ENCODE measurements at places on chromosomes 6 and 20.

- DNase-seq = no peak
Measured at GRCh38 chr6:136511397-136511796, 38.8 kb downstream of the MAP7 start.

DNA sequence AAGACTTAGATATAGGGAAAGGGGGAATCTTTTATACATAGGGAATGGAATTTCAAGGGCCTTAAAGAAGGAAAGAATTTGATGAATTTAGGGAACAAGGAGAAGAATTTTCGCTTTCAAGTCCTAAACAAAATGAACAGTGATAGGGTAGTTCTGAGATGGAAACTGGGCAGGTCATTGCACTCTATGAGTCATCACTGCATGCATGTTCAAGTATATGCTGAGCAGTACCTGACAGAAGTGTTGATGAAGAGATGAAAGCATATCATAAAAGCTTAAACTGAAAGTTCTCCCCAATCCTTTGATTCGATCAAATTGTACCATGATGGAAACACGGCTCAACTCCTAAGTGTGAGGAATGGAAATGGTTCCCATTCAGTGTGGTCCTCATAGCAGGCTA lies 271.0 kb downstream of the TSHZ2 start:
- DNase-seq = no peak

DNA sequence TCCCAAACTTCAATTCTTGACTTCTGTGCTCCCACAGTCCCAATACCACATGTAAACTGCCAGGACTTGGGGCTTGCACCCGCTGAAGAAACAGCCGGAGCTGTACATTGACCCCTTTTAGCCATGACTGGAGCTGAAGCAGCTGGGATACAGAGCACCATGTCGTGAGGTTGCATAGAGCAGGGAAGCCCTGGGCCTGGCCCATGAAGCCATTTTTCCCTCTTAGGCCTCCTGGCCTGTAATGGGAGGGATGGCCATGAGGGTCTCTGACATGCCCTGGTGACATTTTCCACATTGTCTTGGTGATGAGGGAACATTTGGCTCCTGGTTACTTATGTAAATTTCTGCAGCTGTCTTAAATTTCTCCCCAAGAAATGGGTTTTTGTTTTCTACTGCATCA lies 9.8 kb downstream of the RHAG start:
- no peak for DNase-seq

DNA sequence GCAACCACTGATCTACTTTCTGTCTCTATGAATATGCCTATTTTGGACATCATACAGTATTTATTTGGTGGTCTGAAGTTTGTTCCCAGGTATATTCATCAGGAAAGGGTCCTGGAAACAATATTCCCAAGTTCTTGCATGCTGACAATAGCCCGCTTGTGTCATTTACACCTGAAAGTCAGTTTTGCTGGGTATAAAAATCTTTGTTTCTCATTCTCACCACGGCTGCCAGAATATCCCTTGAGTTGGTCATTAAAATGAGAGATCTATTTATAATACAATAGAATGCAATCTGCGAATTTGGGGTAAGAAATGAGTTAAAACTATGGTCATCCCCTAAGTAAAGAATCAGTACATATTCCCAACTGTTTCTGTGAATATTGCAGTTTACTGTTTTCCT lies 79.0 kb downstream of the MAN1A1 start:
- no peak for DNase-seq

DNA sequence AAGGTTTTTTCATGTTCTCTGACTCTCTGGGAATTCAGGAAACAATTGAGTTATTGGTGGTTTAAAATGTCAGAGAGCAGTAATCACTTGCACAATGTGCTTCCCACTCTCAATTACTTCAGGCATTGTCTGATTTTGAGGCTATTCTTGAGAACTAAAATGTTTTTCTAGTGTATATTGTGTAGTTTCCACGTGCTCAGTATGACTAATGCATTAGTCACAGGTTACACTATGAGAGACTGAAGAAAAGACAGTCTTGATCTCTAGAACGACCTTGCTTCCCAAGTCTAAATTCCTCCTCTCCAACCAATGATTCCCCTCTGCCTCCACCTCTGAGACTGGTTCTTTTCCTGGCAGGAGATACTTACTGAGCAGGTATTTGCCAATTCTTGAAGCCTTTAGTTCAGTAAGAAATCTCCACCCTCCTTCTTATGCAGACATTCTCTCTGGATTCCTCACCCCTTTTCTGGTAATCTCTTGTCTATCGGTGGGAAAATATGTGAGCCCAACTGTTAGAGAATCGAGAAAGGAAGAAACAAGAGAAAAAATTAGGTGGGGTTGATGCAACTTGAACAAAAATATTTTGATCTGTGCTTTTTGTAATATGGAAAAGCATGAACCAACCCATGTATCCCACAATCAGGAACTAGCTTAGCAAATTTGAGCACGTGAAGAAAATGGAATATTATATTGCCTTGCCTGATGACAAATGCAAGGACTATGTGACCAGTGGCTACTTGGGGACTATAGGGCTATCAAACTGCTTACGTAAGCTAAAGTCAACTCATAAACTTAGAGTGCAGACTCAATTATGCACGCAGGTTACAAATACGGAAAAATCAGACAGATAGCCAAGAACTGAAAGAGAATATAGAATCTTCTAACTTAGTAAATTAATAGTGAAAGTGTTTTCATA lies 61.1 kb upstream of the SLC22A16 start:
- no peak for DNase-seq

DNA sequence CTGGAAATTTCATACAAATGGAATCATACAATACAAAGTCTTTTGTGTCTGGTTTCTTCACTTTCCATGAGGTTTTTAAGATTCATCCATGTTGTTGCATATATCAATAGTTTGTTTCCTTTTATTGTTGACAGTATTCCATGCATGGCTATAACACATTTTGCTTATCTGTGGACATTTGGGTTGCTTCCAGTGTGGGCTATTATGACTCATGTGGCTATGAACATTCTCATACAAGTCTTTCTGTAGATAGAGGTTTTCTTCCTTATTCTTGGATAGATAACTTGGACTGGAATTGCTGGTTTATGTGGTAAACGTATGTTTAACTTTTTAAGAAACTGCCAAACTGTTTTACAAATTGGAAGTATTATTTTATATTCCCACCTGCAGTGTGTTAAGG lies 30.0 kb upstream of the KIF6 start:
- no peak for DNase-seq

DNA sequence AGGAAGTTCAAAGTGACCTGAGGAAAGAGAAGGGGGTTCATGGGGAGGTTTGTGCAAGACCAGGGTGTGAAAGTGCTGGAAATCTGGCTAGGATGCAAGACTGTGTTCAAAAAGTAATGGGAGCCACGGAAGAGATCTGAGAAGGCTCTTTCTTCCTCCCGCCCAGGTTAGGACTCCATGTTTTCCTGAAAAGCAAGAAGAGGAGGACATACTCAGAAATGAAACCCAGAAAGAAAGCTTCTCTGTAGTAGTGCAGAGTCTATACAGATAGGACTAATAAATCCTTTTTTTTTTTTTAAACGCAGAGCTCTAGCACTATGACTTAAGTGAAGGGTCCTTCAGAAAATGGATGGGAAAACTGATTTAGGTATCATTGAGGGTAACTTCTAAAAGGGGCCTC lies 3.2 kb upstream of the DDO start:
- DNase-seq = no peak

DNA sequence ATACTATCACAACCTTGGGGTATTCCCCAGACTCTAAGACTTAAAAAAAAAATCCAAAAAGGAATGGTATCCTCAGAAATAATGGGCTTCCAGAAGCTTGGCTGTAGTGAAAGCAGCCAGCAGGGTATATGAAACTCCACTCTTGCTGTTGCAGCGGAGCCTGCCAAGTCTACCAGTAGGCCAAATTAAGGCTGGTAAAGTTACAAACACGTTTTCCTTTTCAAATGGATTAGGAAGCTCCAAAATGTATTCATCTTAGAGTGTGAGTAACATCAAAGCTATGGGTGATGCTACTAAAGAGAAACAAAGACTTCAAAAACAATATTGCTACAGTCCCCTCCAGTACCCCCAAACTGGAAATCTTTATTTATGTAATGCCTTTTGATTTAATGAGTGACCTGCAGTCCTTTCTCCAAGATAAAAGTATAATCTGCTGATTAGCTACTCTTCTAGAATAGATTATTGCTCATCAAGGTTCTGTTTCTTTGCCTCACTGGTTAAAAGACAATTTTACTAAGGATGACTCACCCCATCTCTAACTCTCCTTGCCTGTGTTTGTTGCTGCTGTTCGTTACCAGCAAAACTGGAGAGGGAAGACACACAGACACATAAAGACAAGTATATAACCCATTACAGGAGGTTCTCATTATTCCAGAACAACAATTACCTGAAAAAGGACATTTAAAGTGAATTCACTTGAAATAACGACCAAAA lies 84.9 kb downstream of the BTBD9 start:
- DNase-seq = no peak

DNA sequence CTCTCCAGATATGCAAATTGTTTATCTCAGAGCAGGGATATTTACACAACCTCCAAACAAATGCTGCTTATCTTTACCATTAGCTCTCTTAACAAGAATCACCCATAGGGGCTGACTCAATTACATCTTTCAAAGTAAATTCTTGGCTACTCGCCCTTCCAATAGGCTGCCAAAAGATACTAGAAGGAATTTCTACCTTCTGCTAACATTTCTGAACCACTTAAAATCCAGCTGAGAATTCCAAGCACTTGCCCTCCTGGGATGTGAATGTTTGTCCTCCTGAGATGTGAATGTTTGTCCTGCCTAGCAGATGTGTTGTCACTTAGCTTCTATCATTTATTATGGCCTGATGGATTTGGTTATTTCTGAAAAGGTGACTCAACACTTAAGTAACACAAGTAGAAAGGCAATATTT lies 388.0 kb downstream of the GJA1 start:
- DNase-seq = no peak

GRCh38 chr6:168182908-168183612 lies 104.0 kb upstream of the FRMD1 start:
- no peak for DNase-seq

- DNase-seq = no peak
Measured at GRCh38 chr6:3608159-3608558, 143.4 kb downstream of the PXDC1 start.

- DNase-seq = no peak
Measured at GRCh38 chr6:128367437-128367836, 153.0 kb downstream of the PTPRK start.

DNA sequence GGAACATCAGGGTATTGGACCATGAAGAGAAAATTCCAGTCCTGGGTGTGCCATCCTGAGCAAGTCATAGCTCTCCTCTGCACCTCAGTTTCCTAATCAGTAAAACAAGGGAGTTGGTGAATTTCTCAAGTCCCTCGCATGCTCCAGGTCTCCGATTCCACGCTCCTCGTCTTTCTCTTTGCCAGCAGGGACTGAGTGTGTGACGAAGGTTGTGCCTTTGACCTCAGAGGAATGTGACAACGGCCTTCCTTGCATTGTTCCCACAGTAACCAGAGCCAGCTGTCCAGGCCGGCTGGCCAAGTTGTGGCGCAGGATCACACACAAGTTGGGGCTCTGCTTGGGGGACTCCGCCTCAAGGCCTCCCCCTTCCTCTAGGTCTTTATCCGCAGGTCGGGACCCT lies 217.3 kb downstream of the ATXN1 start:
- no peak for DNase-seq

DNA sequence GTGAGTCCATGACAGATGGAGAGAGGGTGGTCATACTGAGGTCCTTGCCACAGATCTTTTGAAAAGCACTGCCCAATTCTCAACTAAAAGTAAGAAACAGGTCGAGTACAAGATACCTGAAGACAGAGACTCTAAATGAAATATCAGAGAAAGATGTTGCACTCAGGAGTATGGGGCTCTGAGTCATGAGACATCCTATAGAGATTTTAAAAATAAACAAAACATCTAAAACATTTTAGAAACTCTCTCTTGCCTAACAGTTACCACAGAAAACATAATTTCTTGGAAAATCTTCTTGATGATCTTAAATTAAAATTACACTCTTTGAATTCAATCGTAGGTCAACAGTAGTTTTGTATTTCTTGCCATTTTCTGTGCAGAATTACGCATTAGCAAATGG lies 348.9 kb upstream of the MARCKS start:
- DNase-seq = no peak

DNA sequence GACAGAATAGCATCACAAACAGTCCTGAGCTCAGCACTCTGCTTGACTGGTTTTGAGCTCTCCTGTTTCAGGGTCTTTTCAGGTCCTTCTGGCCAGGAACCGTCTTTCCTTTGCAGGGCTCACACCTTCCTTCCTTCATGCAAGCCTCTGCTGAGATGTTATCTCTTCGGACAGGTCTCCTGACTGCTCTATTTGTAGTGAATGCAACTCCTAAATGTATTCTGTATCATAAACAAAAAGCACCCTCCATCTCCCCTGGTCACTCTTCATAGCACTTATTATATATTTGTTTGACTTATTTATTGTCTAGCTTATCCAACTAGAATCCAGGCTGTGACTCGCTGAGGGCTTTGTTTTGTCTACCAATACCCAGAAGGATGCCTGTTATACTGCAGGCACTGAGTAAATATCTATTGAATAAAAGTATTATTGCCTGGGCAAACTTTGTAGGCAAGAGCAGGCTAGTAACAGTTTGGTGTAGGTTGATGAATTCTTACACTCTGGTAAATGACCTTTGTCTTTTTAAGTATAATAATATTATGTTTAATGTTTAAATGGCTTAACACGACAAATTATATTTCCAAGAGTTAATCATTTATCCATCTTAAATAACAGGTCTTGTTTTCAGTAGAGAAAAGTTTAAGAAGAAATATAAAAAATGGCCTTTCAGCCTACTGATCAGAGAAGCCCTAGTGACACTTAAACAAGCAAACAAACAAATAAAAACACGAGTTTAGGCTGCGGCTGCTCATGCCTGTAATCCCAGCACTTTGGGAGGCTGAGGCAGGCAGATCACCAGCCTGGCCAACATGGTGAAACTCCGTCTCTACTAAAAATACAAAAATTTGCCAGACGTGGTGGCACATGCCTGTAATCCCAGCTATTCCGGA lies 199.7 kb downstream of the BCAS1 start:
- no peak for DNase-seq

GRCh38 chr6:90263633-90264032 lies 33.0 kb downstream of the BACH2 start:
- DNase-seq = no peak
